Activated T-helper 2 cell treated with anti-CD3 and anti-CD28 coated beads, Interferon-gamma antibody, Interleukin-2, Interleukin-4, amounts not matched to agents 10 μg/mL and 5 μg/mL and 100 μg/mL, durations not matched to agents 14 hours and 24 hours and 36 hours (primary cell): ENCODE measurements at places on chromosomes 5 and 9.

DNA sequence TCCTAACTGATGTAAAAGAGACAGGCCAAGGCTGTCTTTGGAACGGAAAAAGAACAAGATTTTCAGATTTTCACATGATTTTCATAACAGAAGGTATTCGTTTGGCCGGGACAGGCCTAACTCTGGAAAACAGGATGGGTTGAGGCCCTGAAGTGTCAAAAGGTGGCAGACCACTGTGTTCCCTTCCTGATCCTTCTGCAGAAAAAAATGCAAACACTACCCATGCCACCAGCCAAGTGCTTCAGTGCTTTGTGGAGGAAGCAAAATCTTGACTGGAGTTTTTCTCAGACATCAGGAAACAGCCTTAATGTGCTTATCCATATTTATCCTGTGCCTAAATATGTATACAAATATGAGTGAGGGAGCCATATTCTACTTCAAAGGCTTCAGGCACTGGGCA lies 113.5 kb upstream of the IL6ST start:
- DNase-seq = no peak
- H3K4me3 ChIP-seq = no peak overlapping the region
- H3K27me3 ChIP-seq = no peaks in the 10 kb centered on the region
- no peak overlapping the region for H3K27ac ChIP-seq
- H3K4me1 ChIP-seq = peaks cover 45% of the 10 kb centered on the region

- no peaks in the 10 kb centered on the region for H3K4me1 ChIP-seq
- no peaks in the 10 kb centered on the region for H3K36me3 ChIP-seq
- no peaks in the 10 kb centered on the region for H3K27me3 ChIP-seq
- no peak overlapping the region for H3K4me3 ChIP-seq
- no peak overlapping the region for H3K27ac ChIP-seq
These were observed 294.4 kb downstream of the MARCHF11 start for GRCh38 chr5:15885156-15885555.

DNA sequence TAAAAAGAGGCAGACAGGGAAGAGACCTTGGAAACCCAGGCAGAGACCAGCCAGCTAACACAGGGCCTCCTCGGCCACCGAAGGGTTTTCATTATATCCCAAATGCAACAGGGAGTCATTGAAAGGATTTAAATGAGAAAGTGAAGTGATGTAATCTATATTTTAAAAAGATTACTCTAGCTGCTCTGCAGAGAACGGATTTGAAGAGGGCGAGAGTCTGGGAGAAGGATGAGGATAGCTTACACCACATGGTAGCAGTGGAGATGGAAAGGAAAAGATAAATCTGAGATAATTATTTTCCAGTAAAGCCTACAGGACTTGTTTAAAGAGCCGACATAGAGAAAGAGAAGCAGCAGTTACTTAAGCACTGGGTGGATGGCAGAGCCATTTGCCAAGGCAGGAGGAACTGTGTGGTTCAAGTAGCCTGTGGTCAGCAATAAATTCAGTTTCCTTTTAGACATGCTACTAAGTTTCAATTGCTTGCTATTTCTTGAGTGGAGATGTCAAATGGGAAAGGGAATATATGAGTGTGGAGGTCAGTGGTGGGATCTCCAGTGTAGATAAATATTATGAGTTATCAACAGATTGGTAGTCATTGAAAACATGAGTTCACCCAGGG lies 9.3 kb downstream of the FBN2 start:
- no peak for DNase-seq
- H3K4me1 ChIP-seq = no peaks in the 10 kb centered on the region
- H3K27ac ChIP-seq = no peak overlapping the region

DNA sequence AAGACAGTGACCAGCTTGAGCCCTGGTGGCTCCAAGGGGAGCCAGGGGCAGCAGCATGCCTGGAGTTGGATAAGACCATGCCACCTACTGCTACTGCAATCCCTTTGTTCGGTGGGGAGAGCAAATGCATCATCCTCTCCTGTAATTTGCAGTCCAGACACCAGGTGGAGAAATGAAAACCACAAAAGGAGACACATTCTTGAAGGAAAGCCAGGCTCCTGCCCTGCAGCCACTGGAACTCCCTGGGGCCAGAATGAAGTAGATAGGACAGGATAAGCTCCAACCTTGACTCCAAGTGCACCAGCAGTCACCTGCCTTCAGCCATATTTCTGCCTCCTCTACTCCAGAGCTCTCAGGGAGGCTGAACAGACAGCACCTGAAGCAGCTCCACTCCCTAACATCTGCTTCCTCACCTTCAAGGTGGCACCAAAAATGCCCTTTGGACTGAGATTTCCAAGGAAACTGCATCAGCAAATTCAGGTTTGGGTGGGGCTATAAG lies 65.1 kb upstream of the IQGAP2 start:
- no peaks in the 10 kb centered on the region for H3K36me3 ChIP-seq
- H3K4me1 ChIP-seq = peaks cover 25% of the 10 kb centered on the region
- H3K27me3 ChIP-seq = no peaks in the 10 kb centered on the region
- peak; percentile 26 for DNase-seq
- H3K4me3 ChIP-seq = no peak overlapping the region

DNA sequence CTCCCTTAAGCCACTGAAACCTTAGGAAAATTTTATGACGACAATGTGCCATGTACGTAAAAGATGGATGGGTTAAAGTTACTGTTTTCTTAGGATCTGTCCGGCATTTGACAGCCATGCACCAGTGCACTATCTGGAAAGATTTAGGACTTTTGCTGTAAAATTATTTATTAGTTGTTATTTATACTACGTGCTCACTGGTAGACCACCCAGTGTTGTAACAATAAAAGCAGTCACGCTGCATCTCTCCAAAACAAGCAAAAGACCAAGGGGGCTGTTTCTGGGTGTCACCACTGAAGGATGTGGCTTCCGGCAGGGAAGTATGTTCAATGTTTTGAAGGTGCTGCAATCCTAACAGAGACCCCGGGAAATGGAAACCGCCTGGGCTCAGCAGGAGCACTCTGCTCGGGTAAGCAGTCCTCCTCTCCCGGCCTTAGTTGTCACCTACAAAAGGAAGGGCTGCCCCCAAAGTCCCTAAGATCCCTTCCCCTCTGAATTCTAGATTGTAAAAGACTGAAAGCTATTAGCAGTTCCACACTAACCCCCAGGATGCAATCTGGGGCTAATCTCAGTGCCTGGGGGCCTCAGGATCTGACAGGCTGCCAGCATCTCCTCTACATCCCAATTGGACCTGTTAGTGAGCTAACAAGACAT lies 38.6 kb downstream of the SAXO1 start:
- H3K4me1 ChIP-seq = no peaks in the 10 kb centered on the region
- no peak for DNase-seq
- peaks cover 3% of the 10 kb centered on the region for H3K27me3 ChIP-seq
- H3K4me3 ChIP-seq = no peak overlapping the region
- H3K36me3 ChIP-seq = no peaks in the 10 kb centered on the region

GRCh38 chr5:150780187-150780692 lies 1.7 kb downstream of the SMIM3 start:
- DNase-seq = no peak
- peak overlapping the region; percentile 100 for H3K4me3 ChIP-seq
- peaks cover 29% of the 10 kb centered on the region for H3K36me3 ChIP-seq
- no peaks in the 10 kb centered on the region for H3K27me3 ChIP-seq

DNA sequence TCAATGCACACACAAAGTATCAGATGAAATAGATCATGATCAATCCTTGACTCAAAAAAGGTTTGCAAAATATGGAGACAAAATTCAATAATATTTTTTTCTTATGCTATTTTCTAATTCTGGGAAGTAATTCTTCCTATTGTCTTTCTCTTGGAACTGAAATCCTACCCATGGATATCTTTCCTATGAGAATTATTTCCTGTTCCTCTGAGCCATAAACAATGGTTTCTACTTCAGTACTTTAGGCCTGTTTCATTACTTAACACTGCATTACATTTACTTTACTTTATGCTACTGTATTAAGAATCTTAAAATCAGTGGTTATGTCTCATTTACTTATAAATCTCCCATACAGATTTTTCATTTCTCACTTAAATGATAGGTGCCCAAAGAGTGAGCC lies 1025.4 kb upstream of the ACO1 start:
- H3K36me3 ChIP-seq = no peaks in the 10 kb centered on the region
- peaks cover 3% of the 10 kb centered on the region for H3K4me1 ChIP-seq
- H3K4me3 ChIP-seq = no peak overlapping the region
- no peaks in the 10 kb centered on the region for H3K27me3 ChIP-seq
- H3K27ac ChIP-seq = no peak overlapping the region

GRCh38 chr5:132951897-132952296 lies 11.5 kb downstream of the AFF4 start:
- no peaks in the 10 kb centered on the region for H3K27me3 ChIP-seq
- peaks cover 43% of the 10 kb centered on the region for H3K36me3 ChIP-seq
- no peak overlapping the region for H3K4me3 ChIP-seq

DNA sequence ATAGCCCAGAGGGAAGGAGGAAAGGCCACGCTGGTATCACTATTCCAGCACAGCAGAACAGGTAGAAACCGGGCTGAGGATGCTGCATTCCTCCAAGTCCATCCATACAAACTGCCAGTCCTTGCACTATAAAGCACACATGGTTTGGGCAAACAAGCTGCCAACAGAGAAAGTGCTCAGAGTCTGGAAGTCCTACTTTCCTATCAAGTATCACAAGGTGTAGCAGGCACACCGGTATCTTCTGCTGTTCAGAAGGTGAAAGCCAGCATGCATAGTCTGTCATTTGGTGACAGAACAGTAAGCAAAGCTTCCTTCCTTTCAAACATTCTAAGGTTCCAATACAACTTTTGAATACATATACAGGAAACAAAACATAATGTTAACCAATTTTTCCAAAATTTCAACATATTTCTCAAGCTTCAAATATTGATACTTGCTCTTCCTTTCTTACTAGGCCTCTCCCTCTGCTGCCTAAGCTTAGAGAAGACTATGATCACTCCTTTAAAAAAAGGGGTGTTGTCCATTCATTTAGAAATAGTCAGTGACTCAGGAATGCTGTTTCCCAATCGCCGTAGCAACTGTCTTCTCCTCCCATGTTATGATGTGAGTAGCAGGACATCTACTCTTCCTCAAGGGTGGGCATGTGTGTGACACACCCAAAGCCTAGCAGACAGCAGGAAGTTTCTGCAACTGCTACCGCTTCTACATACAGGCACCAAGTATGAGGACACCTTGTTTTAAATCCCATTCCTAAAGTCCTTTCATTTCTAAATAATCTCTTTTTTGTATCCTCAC lies 14.7 kb downstream of the DIAPH1 start:
- peak overlapping the region; percentile 81 for H3K27ac ChIP-seq
- no peaks in the 10 kb centered on the region for H3K27me3 ChIP-seq
- peaks cover 28% of the 10 kb centered on the region for H3K36me3 ChIP-seq
- no peak for DNase-seq
- peaks cover 74% of the 10 kb centered on the region for H3K4me1 ChIP-seq
- H3K4me3 ChIP-seq = peak overlapping the region; percentile 70

- peaks cover 2% of the 10 kb centered on the region for H3K27me3 ChIP-seq
- no peak overlapping the region for H3K27ac ChIP-seq
- peaks cover 15% of the 10 kb centered on the region for H3K4me1 ChIP-seq
These were observed 121.2 kb upstream of the RANBP3L start for GRCh38 chr5:36422952-36423351.

- no peak overlapping the region for H3K27ac ChIP-seq
- DNase-seq = no peak
- peaks cover 16% of the 10 kb centered on the region for H3K27me3 ChIP-seq
These were observed 168.1 kb upstream of the DMRT1 start for GRCh38 chr9:673264-673965.

- DNase-seq = no peak
- H3K4me3 ChIP-seq = no peak overlapping the region
- H3K27me3 ChIP-seq = no peaks in the 10 kb centered on the region
- no peak overlapping the region for H3K27ac ChIP-seq
- H3K36me3 ChIP-seq = no peaks in the 10 kb centered on the region
These were observed 92.7 kb downstream of the COL5A1 start for GRCh38 chr9:134734270-134734669.

DNA sequence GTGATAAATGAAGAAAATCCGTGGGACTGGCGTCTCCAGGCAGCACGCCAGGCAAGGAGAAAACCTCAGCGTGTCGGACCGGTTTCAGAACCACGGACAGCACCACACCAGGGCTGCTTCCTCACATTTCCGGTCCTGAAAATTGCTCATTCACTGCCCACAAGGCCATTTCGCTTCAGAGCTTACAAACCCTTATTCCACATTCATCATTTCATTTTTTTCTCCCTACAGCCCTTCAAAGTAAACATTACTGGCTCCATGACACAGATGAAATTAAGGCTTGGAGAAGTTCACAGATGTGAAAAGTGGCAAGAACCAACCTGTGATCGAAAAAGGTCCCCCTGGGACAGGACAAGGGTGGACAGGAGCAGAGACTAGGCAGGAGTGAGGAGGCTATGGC lies 1.5 kb upstream of the GPRIN1 start:
- peaks cover 13% of the 10 kb centered on the region for H3K4me1 ChIP-seq
- no peak overlapping the region for H3K4me3 ChIP-seq
- DNase-seq = peak; percentile 51
- peaks cover 44% of the 10 kb centered on the region for H3K27me3 ChIP-seq

- H3K27ac ChIP-seq = no peak overlapping the region
- H3K4me1 ChIP-seq = no peaks in the 10 kb centered on the region
- H3K36me3 ChIP-seq = peaks cover 37% of the 10 kb centered on the region
- H3K4me3 ChIP-seq = no peak overlapping the region
These were observed 42.8 kb downstream of the MCCC2 start for GRCh38 chr5:71629950-71630349.
